Stimulated activated CD4-positive, alpha-beta T cell treated with anti-CD3 and anti-CD28 coated beads, Interleukin-15, amount 100 ng/mL, for 24 hours (primary cell): ENCODE measurements at places on chromosomes 5 and 9.

GRCh38 chr9:92032891-92033290 is 82.3 kb downstream of the SPTLC1 start:
- no peak for DNase-seq

DNA sequence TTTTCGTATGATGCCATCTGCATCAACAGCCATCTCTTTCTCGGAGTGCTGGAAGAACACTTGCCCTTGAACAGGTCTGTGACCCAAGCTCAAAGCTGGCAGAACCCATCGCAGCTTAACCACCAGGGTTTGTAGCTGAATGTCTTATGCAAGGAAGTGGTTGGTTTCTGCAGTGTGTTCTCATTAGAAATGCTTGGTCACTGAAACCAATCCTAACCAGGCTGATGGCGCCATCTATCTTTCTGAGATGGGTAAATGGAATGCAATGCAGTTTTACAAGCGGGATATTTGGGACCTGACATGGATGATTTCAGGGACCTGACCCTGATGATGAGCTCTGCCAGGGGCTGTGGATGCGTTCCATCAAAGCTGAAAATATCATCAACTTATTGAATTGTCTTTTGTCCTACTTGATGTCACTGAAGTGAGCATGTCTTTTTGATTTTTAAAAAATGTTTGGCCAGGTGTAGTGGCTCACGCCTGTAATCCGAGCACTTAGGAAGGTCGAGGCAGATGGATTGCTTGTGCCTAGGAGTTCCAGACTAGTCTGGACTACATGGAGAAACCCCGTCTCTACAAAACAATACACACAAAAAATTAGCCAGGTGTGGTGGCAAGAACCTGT is 28.7 kb downstream of the DMRT3 start:
- peak; percentile 6 for DNase-seq

GRCh38 chr5:109167586-109167985 is 242.2 kb downstream of the PJA2 start:
- DNase-seq = no peak

DNA sequence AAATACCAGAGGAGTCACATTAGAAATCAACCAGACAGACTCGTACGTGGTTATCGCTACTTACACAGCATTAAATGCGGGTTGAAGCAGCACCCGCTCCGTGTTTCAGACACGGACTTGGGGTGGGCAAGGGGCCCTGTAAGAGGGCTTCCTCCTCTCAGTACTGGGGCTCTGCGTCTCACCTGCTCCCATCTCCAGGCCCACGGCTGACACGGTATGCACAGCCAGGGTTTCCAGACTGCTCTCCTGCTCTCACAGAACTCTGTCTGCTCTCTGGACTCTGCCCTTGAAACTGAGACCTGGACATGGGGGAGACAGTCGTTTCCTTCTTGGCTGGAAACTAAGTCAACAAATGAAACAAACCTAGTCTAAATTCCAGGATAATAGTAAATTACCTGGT is 24.7 kb upstream of the RASGEF1C start:
- no peak for DNase-seq

DNA sequence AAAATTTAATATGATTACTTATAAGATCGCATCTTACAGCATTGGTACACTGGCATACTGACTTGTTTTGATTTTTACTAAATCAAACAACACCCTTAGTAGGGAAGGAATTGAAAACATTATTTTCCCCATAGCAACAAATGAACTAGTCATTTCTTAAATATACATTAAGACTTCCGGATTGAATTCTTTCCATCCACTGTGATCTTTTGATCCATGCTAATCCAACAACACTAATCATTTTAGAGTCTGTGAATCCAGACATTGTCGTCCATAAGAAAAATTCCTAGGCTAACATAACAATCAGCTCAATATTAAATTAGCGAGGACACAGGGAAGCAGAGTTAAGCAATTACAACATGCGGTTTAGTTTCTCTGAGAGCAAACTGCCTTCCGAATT is 21.6 kb upstream of the ERAP1 start:
- no peak for DNase-seq

GRCh38 chr9:99369327-99369722 is 147.2 kb downstream of the SEC61B start:
- DNase-seq = no peak

- no peak for DNase-seq
Observed at GRCh38 chr9:3960661-3961144, 339.2 kb downstream of the GLIS3 start.

GRCh38 chr9:75889977-75890471 is 449 bp upstream of the PCSK5 start:
- peak; percentile 16 for DNase-seq

DNA sequence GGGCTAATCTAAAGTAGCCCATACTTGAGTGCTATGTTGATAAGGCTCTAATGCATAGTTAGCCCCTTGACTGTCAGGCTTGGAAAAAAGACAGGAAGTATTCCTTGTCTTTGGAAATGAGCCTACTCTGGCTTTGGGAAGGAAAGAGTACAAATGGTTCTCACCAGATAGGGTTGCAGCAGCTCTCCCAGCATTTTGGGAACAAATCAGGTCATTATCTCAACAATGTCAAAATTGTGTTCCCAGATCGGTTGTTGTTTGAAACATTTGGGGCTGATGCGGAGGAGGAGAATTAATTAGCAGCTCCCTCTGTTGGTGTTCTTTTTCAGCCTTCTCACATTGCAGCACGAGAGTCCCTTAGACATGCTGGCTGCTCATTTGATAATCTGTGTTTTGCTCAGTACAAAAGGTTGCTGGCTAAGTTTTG is 294.7 kb upstream of the DMRT1 start:
- DNase-seq = no peak

- DNase-seq = no peak
Observed at GRCh38 chr5:79834754-79835714, 145.4 kb downstream of the CMYA5 start.

DNA sequence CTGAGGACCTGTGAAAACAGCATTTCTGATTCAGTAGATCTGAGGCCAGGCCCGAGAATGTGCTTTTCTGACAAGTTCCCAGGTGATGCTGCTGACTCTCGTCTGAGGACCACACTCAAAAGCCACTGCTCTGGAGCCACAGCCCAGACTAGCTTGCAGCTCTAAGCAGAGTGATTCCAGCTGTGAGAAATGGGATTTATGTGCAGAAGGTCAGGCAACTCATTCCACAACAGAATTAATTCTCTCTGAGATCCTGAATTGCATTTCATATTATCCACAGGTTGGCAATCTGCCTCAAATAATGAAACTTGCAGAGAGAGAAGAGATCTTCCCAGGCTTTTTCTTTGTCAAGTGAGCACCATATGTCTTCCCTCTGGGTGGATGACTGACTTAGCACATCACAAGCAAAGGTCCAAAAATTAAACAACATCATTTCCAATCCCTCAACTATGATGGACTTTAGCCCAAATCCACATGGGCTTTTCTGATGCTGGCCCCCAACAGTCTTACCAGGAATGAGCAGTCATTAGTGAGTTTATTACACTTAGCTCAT is 140.2 kb downstream of the ALDH1A1 start:
- no peak for DNase-seq

DNA sequence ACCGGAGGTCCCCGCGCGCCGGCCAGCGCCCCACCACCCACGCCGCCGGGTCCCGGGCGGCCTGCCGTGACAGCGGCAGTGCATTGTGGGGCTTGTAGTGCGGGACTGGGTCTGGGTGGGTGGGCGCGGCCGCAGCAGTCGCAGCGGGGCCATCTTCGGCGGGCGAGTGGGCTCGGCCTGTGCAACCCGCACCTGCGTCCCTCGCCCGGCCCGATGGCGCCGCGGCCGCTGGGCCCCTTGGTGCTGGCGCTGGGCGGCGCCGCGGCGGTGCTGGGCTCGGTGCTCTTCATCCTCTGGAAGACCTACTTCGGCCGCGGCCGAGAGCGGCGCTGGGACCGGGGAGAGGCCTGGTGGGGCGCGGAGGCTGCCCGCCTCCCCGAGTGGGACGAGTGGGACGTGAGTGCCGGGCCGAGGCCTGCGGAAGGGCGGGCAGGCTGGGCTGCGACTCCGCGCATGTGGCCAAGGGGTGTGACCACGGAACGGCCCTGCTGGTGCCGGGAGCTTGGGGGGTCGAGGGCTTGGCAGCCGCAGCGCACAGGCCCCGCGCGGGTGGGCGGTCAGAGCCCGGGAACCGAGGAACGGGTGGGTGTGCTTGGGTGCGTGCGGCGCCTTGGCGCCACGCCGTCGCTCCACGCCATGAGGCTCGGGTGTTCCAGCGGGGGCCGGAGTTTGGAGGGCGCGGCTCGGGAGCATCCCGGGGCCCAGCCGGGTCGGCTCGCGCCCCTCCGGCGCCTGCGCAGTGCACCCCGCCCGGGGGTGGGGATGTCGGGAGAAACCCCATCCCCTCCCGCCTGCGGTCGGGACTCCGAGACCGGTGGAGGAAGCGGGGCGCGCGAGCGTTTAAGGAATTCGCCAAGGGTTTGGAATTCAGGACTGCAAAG is at the start of gene ARL10:
Gene ARL10 (plus strand): TSS at position 137 of the 881 bp plus-strand sequence. CDS start 77 bp downstream, at position 214.
- DNase-seq = peak; percentile 81

DNA sequence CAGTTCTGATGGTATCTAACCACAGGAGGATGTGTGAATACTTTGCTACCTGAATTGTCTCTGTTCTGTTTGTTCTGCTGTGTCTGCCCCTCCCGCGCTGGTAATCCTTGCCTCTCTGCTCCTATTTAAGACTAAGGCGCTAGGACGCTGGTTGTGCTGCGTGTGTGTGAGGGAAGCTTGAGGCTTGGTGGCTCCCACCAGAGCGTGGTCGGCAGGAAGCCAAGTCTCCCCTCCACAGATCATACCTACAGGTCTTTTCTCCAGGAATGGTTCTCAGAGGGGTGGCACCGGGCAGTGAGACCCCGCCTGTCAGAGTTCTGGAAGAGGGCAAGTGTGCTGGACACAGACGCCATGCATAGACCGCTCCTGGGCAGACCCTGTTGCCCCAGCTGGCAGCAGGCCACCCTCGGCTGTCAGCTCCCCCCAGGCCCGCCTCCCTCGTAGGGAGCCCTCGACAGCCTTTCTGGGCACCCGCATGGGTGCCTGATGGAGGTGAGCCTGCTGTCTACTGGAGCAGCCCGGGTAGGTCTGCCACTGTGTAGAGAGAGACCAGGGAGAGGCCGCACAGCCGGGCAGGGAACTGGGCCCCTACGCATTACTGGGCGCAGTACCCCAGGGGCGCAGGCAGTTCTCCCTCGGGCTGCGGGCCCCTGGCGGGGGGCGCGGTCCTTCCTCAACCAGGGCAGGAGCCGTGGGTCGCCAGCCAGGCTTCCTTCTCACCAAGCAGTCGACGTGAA is 53.4 kb upstream of the ROR2 start:
- DNase-seq = no peak

GRCh38 chr9:93094658-93095204 is 1.3 kb upstream of the CARD19 start:
- DNase-seq = no peak

DNA sequence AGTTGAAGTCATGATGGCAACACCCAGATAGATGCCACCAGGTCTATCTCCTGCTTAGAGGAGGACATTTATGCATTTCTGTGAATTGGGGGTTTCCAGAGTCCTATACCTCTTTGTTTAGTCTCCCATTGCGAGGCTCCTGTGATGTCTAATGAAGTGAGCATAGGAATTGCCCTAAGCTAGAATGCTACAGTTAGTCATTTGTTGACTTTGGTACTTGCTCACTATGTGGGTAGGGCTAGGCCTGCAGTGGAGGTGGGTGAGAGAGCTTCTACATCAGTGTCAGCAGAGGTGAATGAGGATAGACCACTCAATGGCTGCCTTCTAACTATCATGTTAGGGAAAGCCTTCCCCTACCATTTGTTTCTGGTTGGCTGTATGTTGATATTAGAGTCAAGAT is 173.3 kb upstream of the POC5 start:
- no peak for DNase-seq

- no peak for DNase-seq
Observed at GRCh38 chr5:85278193-85278592, 893.5 kb upstream of the EDIL3 start.

DNA sequence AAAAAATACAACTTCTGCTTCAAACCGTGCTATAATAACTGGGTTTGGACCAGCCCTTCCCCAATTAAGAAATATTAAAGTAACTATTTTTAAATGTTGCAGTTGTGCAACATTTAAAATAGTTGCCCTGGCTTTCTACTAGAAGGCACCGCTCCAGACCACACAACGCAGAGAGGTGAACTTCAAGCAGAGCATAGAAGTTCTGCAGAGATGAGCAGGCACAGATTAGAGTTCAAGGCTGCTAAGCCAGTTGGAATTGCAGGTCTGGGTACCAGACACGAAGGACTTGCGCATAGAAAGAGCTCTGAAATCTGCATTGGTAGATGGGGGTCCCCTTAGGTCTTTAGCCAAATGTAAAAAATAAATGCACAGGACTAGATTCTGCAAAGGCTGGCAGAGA is 58.7 kb upstream of the GALNT10 start:
- no peak for DNase-seq

GRCh38 chr9:83061990-83062650 is 822 bp downstream of the RASEF start:
- DNase-seq = no peak

DNA sequence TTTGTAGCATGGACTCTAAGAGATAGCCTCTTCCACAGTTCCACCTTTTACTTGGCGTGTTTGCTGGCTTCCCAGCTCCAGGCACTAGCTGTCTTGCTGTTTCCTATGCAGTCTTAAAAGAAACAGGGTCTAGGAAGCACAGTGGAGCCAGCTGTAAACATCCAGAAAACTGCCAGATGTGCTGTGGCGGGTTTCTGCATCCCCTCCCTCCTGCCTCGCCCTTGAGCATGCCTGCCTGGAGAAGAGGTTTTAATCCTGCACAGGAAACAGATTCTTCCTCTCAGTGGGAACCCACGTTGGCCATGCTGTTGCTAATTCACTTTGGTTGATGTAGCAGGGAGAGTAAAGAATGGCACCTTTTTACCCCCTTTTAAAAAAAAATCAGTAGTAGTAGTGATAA is 121.3 kb downstream of the RPS23 start:
- no peak for DNase-seq

- DNase-seq = no peak
Observed at GRCh38 chr5:91049800-91050199, 333.3 kb downstream of the ARRDC3 start.

DNA sequence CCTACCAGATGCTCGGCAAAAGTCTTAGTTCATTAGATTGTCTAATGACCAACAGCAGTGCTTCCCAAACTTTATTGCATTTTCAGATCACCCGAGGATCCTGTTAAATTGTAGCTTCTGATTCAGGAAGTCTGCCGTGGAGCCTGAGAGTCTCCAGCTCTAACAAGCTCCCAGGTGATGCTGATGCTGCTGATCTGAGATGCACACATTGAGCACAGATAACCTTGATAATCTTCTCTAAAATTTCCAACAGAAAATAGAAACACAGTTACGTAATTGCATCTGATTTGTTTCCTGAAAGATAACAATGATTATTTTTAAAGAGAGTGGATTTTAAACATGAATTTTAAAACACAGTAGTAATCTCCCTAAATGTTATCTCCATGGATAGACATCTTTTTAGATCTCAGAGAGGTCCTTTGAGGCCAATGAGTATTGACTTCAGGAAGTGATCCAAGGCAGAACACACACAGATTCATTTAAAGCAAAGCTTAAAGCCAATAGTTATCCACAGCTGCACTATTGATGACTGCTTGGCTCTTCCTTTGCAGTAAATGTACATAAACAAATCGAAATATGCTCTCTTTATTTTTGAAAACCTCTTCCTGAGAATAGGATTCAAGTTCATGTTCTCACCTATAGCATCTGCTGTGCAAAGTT is 122.8 kb upstream of the TNPO1 start:
- DNase-seq = no peak
